ENCODE measurements at places on chromosomes 12 and 14. TPM values are rescaled to one million over a fixed set of nuclear protein-coding genes. Genes with fewer than 3 reads are reported as not detected.

SELPLG gene
- total RNA-seq: 2.9 TPM

KCNMB4 gene
- 12.3 TPM for total RNA-seq

B3GNT4 gene
- 0.88 TPM for total RNA-seq

JKAMP gene
- 125 TPM for total RNA-seq

STAT6 gene
- 49.9 TPM for total RNA-seq

TEDC1 gene
- total RNA-seq: 9.5 TPM

TAS2R7 gene
- total RNA-seq: not detected

SLC25A47 gene
- total RNA-seq: 0.22 TPM

CABP1 gene
- 5.7 TPM for total RNA-seq

ANKRD33 gene
- 4.2 TPM for total RNA-seq

ASCL1 gene
- 42.0 TPM for total RNA-seq

NFATC4 gene
- total RNA-seq: 67.8 TPM

RAD51AP1 gene
- 21.4 TPM for total RNA-seq

VPS37B gene
- total RNA-seq: 46.1 TPM

GLI1 gene
- total RNA-seq: 7.1 TPM

Measured in camera-type eye (tissue), 1 donor.